ENCODE measurements at places on chromosomes 11 and 22.
A peak's percentile ranks its signal among the peaks of the same experiment; 100 is the strongest.

DNA sequence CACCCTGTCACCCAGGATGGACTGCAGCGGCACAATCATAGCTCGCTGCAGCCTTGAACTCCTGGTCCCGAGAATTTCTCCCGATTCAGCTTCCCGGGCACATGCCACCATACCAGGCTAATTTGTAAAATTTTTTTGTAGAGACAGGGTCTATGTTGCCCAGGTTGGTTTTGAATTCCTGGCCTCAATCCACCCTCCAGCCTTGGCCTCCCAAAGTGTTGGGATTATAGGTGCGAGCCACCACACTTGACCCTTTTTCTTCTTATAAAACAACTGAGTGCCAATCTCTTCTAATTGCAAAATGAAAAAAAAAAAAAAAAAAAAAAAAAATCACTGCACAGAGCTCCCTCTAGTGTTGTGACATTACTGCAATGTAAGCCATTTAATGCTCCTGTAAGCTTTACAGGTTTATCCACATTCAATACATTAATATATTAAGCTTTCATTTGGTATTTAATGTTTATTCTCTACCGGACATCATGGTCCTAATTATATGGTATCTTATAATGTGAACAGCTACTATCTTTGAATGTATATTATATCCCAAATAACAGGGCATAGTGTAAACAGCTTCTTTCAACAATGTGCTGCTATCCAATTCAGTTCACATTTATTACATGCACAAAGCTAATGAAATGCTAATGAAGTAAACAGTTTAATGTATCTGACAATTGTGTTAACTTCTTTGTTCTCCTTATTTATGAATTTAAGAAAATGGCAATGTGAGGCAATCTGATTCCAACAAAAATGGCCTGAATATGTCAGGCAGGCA is 44.6 kb downstream of the COPB1 start:
- DNase-seq = peak; percentile 22

DNA sequence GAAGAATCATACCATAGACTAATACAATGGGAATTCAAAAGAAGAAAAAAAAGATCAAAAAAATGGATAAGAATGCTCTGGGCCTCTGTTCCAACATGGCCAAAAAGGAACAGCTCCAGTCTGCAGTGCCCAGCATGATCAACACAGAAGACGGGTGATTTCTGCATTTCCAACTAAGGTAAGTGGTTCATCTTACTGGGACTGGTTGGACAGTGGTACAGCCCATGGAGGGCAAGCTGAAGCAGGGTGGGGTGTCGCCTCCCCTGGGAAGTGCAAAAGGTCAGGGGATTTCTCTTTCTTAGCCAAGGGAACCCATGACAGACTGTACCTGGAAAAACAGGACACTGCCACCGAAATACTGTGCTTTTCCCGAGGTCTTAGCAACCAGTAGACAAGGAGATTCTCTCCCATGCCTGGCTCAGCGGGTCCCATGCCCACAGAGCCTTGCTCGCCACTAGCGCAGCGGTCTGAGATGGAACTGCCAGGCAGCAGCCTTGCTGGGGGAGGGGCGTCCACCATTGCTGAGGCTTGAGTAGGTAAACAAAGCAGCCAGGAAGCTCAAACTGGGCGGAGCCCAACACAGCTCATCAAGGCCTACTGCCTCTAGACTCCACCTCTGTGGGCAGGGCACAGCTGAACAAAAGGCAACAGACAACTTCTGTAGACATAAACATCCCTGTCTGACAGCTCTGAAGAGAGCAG is 428.4 kb downstream of the MN1 start:
- DNase-seq = no peak

DNA sequence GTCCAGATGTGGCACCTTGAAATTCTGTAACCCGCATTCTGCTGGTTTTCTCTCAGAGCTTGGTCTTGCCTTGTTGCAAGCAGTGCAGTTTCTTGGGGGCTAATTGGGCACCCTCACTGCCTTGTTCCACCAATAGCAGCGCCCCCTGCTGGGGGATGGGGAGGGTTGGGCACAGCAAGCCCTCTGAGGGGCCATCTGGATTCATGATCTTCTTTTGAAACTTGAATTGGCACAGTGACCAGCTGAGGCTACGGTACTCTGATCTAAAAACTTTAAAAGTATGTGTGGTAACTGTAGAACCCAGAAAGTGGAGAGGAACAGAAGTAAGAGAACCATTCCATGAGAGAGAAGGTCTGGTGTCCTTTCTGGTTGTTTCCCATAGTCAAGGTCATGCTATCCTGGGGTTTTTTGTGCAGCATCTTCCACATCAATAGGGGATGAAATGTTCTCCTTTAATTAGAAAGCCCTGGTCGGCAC is 64.2 kb downstream of the MED15 start:
- no peak for DNase-seq

- DNase-seq = no peak
Measured at GRCh38 chr22:33821290-33821689, 99.0 kb downstream of the LARGE1 start.

DNA sequence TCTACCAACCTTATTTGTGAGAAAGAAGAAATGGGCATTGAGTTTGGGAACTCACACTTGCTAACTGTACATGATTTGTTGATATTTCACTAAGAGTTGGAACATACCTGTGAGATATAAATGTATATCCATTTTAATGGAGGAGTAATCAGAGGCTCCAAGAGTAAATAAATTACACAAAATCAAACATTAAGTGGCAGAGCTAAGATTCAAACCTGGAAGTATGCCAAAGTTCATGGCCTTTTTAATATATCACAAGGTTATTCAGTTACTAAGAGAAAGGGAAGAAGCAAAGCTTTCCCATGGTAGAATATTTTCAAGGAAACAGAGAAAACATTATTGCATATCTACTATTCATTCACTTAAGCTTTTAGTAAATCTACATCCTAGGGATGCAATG is 1641.1 kb downstream of the FAM181B start:
- no peak for DNase-seq

DNA sequence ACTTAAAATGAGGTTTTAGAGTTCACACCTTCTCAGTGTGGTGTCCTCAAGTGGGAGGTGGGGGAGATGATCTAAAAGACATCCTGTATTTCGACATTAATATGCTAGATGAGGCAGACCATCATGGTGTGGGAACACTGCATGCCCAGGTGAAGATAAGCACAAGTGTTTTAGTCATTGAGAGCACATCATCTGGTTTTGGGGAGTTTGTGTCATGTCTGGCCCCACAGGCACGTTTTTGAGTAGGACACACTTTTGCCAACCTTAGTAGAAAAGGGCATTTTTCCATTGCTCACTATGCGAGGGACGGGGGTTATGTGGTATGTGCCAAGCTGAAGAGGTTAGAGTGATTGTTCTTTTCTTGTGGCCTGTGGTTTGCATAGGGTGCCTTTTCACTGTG is 189.3 kb downstream of the DBX1 start:
- no peak for DNase-seq

GRCh38 chr22:35840302-35840739 is 122.6 kb downstream of the APOL5 start:
- no peak for DNase-seq

GRCh38 chr11:22930816-22931594 is 70.7 kb upstream of the CCDC179 start:
- DNase-seq = no peak

DNA sequence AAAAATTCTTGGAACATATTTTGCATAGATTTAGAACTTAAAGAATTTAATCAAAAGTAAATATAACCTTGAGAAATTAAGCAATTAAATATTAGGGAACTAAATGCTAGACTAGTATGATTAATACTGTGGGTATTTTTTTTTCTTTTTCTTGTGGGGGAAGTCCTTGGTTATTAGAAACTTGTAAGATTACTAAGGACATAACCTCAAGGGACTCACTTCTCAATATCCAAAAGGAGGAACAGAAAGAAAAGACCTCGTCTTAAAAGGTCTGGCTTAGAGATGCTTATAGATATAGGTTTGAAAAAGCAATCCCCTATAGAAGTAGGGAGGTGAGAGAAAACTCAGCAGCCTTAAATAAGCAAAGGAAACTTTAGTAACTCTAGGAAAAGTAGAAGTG is 368.5 kb downstream of the INSC start:
- no peak for DNase-seq

DNA sequence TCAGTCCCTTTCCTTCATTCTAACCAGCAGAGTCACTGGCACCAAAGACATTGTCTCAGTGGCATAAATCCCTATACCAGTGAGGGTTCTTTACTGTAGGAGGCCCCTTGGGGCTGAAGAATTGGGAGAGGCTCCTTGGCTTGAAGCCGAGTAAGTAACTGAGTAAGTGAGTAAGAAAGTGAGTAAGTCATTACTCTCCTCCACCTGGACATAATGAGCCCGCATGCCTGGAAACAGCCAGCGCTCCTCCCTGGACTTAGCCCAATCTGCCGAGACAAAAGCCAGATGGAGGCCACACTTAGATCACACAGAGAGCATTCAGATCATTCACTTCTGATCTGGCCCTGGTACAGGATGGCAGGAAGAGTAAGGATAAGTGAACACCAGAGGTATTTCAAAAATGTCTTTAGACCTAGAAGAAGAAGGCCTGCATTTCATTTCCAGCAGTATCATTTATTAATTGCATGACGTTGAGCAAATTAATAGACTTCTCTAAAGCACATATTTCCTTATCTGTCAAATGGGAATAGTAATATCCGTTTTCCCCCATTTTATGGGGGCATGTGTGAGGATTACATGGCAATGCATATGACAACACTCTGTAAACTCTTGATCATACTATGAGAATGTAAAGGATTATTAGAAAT is 8.2 kb upstream of the MICAL3 start:
- no peak for DNase-seq

- DNase-seq = no peak
Measured at GRCh38 chr11:69416762-69417698, 64.4 kb upstream of the LINC01488 start.

DNA sequence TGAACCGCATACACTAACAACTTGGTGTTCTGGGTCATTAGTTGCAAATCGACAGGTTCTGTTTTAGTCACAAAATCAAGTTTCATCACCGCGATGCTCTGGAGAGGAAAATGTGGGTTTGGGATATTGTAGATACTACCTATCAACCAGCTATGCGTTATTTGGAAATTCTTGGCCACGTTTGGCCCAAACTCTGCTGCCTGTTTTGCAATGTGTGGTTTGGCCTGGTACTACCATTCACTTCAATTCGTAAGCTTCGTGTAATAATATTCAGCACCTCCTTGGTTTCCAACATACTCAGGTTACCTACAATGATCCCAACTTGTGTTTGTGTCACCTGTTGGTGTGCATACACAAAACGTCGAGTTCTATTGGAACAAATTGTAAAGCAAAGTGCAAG is 16.2 kb upstream of the ACER3 start:
- DNase-seq = no peak

DNA sequence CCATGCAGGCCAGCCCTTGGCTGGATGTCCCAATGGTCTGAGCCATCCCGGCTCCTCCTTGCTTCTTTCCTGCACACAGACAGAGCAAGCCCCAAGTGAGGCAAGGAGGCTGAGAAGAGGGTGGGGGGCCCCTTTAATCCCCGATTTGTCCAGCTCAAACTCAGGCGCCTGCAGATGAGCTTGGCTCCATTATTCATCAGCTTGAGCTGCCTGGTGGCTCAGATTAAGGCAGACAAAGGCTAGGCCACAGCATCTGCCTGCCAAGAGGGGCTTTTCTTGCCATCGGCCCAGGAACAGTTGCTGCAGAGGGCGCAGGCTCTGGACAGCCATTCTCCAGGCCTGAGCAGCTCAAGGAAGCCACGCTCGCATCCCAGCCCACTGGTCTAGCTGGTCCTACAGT is 35.4 kb downstream of the LMO1 start:
- no peak for DNase-seq

GRCh38 chr11:128447233-128447632 is 140.1 kb downstream of the ETS1 start:
- no peak for DNase-seq

DNA sequence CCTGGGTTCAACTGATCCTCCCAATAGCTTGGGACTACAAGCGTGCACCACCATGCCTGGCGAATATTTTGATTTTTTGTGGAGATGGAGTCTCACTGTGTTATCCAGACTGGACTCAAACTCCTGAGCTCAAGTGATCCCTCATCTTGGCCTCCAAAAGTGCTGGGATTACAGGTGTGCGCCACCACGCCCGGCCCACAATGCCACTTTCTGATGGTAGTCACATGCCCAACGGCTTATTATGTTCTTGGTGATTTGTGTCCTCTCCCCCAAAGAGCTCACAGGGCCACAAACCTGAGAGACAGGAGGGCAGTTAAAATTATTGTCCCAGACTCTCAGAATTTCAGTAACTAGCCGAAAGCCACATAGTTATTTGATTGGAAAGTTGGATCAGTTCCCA is 9.6 kb downstream of the GRIK4 start:
- DNase-seq = no peak

- no peak for DNase-seq
Measured at GRCh38 chr11:90722552-90723190, 499.8 kb upstream of the CHORDC1 start.

DNA sequence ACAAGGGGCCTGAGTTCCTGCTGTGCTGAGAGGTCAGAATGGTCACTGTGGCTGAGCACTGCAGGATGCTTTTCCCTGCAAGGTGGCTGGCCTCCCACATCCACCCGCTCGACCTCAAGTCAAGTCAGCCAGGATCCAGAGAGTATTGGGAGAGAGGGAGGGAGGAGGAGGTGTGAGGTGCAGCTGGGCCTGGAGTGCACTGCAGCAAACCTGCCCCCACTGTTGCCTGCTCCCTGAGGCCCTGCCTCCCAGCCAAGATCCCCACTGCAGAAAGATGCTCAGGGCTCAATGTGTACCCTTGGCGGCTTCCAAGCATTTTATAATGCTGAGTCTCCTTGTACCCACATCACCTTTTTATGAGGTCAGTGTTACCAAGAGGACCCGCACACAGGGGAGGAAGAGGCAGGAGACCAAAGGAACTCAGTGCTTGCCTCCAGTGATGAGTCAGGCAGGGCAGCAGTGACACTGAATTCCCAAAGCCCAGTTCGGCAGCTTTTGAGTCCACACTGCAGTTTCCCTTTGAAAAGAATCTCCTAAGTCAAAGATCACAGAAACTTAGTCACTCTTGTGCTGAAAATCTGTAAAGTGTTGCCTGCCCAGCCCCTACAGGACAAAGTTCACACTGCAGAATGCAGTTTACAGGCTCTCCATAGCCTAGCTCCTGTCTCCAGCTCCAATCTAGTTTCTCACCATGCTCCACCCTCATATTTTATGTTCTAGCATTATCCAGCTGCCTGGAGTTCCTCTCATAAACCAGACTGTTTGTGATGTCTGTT is 3.1 kb downstream of the ENDOD1 start:
- DNase-seq = peak; percentile 27

DNA sequence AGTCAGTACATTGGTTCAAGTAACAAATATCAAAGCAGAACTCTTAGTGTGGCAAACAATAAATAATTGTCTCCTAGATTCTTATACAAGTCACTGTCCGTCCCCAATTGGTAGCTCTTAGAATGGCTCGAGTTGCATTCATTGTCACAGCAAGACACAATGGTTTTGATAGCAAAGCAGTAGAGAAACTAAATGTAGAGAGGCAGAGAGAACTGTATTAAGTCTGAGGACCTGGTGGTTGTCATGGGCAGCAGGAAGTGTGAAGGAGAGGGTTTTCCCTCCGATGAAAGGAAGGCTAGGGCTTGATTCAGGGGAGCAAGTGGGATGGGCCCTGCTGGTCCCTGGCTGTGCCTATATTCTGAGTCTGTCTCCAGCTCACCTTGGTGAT is 36.6 kb downstream of the RCOR2 start:
- DNase-seq = no peak

Data from naive thymus-derived CD4-positive, alpha-beta T cell (primary cell).